Activated naive CD4-positive, alpha-beta T cell treated with anti-CD3 and anti-CD28 coated beads for 36 hours (primary cell): ENCODE measurements at places on chromosomes 4 and X. TPM values are rescaled to one million over a fixed set of nuclear protein-coding genes. Genes with fewer than 3 reads are reported as not detected.

- no peak for DNase-seq
Observed at GRCh38 chrX:48076343-48076742, 4.9 kb upstream of the ZNF630 start.

DNA sequence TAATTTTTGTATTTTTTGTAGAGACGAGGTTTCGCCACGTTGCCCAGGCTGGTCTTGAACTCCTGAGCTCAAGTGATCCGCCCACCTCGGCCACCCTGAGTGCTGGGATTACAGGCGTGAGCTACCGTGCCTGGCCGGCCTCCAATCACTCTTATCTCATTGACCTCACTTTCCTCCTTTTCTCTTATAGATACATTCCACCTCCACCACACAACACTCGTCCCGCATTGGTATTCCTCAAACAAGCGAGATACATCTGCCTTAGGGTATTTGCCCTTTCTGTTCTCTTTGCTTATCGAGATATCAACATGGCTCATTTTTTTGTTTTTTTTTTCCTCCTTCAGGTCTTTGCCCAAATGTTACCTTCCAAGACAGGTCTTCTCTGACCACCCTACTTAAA, 1.8 kb upstream of the PRPS1 start:
- no peak for DNase-seq

MAP7D3 gene
- total RNA-seq = 12.5 TPM

CENPU gene
- 78.7 TPM for total RNA-seq

TBC1D9 gene
- 0.12 TPM for total RNA-seq

SHISA3 gene
- 0.72 TPM for total RNA-seq

- DNase-seq = no peak
Observed at GRCh38 chr4:156933633-156934258, 37.9 kb downstream of the PDGFC start.

DNA sequence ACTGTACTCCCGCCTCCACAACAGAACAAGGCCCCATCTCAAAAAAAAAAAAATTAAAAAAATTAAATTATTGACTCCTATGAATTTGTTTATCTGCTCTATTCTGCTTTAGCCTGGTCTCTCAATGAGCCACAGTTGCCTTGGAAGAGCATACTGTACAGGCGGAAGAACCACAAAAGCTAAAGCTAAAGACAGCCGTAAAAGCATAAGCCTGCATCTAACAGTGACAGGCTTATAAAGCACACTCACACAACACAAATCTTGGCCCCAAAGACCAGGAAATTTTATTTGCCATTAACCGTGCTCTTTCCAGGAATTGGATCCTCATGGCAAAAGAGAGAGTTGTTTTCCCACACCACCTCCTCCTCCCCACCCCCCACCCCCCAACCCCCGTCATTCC, 53.5 kb upstream of the KLF3 start:
- DNase-seq = no peak

DNA sequence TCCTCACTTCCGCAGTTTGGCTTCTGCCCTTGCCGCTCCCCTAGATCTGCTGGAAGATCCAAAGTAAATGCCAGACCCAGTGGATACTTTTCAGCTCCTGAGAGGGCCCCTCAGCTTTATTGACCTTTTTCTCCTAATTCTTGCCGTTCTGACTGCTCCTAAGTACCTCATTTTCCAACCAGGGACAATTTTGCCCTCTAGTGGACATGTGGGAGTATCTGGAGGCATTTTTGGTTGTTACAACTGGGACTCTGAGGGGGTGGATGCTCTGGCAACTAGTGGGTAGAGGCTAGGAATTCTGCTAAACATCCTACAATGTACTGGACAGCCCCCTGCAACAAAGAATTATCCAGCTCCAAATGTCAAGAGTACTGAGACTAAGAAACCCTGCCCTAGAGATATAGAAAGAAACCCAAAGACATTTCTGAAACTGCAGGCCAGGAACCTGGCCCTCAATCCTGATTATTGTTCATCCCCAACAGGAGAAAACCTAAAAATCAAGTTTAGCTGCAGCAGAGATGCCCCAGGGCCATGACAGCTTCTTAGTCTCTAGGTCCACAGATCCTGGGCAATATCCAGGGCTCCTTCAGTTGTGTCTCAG, 3.4 kb downstream of the TEX13B start:
- no peak for DNase-seq

GRCh38 chr4:6071959-6072720, 53.9 kb upstream of the C4orf50 start:
- no peak for DNase-seq

HPGDS gene
- not detected for total RNA-seq

DNA sequence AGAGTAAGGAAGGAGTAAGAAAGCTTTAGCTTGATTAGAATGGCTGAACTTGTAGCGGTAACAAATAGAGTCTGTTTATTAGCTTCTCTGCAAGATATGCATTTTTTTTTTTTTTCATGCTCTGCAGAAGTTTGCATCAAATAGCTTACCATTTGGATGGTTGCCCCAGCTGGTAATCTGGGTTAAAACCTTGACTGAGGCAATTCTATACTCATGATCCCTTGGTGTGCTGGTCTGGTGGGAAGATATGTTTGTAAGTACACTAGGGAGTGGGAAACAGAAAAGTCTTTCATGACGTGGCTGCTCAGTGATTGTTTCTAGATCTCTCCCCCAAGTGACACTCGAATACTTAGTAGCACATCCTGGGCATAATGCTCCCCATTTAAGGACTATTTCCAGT, 32.1 kb downstream of the SEPTIN11 start:
- DNase-seq = no peak

DNA sequence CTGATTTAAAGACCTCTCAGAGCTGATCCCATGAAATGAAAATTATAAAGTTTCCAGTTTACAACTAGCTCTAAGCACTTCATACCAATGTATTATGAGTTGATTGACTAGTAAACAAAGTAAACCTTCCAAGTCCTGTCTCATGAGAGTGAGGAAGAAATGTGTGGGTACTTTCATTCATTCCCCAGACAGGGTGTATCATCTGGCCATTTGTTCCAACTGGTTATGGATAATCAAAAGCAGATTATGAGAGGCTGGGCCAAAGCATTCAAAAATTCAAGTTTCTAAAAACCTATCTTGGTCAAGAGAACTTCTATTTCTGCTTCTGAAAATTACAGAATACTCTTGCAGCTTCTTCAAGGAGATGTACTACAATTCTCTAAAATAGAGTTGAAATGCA, 193.3 kb upstream of the RASGEF1B start:
- no peak for DNase-seq

GRCh38 chr4:139779691-139780090, 114.1 kb downstream of the MGST2 start:
- DNase-seq = no peak

GRCh38 chr4:165380805-165381204, 2.0 kb downstream of the CPE start:
- no peak for DNase-seq

- DNase-seq = no peak
Observed at GRCh38 chr4:118193421-118193820, 159.1 kb downstream of the NDST3 start.

DNA sequence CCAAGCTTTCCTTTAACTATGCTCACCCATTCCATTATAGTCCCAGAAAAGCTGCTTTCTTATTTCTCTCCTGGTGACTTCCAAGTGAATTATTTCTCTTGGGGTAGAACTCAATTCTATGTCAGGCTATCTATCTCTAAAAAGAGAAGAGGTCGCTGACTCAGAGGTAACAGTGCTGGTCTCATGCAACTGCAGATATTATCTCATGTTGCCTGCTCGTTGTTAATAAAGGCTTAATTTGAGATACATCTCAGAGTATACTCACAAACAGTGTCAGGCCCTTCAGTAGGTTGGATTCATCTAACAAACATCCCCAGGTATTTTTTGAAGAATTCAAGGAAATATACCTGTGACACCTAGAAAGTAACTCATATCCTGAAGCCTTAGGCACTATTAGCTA, 2.7 kb downstream of the TMEM154 start:
- DNase-seq = no peak

GAB3 gene
- 1.4 TPM for total RNA-seq

DNA sequence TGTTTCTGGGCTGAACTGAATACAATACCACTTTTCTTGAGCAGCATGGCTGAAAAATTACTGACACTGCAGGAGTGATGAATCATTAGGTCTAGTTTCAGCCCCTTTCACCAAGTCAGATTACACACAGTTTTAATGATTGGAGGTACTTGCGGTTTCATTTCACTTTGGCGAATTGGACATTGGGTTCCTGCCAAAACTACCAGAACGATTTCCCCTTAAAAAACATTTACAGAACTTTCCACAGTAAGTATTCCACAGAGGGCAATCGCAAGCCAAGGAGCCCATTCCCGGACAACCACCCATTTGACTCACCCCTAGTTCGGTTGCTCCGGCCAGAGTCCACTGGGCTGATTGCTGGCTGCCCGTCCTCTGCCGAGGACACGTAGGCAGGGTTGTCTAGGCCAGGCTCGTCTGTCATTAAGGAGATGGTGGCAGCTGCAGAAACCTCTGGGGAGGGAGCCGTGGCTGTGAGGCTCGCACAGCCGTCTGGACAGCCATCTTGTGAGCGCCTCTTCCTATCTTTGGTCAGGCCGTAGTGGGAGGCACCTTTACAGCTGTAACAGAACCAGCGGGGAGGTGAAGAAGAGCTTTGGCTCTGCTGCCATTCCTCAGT, 83.5 kb downstream of the LNX1 start:
- no peak for DNase-seq

POU4F2 gene
- total RNA-seq = not detected

MID2 gene
- 8.6 TPM for total RNA-seq

DNA sequence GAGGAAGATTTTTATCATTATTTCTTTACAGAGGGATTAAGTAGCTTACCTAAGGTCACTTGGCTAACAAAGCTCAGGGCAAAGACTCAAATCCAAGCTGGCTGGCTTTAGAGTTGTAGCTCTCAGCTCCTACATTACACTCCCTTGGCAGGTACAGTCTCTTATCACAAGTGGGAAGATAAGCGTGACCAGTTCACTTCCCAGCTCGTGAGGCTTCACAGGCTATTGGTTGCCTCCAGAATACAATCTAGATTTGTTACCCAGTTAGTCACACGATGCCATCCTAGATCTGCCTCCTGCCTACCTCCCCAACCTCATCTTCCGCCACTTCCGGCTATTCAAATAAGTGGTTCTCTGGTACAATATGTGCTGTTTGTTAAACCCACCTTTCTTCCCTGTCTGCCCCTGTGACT, 3.7 kb downstream of the MMRN1 start:
- DNase-seq = peak; percentile 14

DNA sequence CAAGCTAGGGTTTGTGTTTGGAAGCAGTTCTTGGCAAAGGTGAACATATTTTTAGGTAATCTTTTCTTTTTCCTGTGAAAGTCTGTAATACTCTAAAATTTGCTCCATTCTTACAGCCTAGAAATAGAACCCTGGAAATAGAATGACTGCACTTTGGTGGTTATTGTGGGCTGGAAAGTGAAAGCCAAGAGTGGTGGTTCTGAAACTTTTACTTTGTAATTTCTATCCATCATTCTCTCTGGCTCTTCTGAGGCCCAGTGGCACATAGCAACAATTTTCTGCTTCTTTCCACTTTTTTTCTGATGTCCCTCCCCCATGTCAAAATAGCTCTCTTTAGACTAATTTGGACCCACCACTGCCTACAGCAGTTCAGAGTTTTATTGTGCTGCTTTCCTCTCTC, 300.4 kb upstream of the RPS6KA3 start:
- DNase-seq = no peak

RBMX gene
- total RNA-seq = 278 TPM

DNA sequence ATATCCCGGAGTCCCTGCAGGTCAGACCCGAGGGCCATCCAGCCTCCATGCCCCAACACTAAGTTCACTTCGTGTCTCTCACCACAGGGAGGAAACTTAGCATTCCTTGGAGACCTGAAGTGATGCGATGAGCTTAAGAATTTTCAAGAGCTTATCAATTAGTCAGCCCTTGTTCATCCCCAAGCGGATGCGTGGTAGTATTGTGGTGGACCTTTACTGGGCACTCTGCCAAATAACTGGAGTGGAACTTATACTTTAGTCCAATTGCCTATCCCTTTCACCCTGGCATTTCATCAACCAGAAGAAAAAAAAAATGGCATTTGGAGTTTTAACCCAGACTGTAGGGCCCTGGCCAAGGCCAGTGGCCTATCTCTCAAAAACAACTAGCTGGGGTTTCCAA, 137.1 kb downstream of the RELL1 start:
- no peak for DNase-seq

- no peak for DNase-seq
Observed at GRCh38 chr4:69026974-69027373, 69.3 kb upstream of the UGT2B7 start.

GRCh38 chr4:13635286-13635799, 7.8 kb upstream of the BOD1L1 start:
- no peak for DNase-seq

RBM46 gene
- not detected for total RNA-seq

KDR gene
- total RNA-seq = not detected

DNA sequence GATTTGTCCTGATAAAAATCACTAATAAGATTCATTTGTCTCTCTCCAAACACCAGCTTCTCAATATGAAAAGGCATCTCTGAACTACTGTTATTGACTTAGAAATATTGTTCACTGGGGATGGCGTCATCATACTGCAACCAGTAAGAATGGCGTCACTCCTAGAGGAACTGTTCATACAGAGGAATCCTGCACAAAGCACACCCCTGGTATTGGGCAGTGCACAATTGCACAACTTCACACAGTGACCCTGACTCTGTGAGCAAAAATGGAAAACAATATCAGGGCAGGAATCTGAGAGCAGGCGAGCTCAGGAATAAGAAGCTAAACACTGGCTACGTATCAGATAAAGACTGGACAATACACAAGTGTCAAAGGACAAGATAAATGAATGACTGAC, 66.7 kb upstream of the PNPLA4 start:
- DNase-seq = no peak

GPR50 gene
- total RNA-seq = not detected

DNA sequence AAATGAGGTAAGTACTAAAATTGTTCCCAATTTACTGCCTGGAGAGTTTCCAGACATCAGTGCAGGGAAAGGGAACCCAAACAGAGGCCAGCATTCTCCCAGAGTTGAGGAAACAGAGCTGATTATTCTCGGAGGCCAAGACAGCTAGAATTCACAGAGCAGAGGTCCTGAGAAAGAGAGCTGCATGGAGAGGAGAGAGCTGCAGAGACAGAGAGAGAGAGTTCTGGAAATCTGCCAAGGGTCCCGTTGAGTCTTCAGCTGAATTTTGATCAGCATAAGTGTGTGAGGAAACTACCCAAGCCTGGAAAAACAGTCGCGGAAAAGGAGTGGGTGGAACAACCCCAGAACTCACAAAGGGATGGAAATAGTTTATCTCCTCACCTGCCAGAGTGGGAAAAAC, 43.8 kb upstream of the GPR173 start:
- DNase-seq = no peak

DNA sequence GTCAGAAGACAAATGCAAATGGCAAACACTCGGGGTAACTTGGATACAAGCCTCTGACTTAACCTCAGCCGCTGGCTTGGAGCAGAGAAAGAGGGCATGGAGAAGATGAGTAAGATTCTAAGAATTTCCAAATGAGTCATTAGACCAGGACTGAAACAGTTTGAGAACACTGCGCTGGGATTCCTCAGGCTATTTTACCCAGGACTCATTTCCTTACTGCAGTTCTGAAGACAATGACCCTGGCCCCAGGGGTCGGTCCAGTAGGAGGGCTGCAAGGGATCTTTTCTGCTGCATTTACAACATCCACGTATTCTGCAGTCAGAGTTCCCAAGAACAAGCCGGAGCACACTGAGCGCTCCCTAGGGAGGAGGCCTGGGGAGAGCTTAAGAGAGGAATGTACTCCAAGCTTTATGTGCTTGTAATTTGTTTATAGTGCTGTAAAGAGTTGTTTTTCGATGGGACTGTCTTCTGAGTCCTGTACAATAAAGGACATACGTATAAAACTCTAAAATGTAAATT, 27.3 kb upstream of the SORBS2 start:
- DNase-seq = no peak

- DNase-seq = no peak
Observed at GRCh38 chrX:78168065-78168464, 28.6 kb upstream of the TAF9B start.

GRCh38 chrX:69133921-69134542, 31.2 kb downstream of the PJA1 start:
- no peak for DNase-seq
